ENCODE measurements at places on chromosomes 13 and 19.
A peak's percentile ranks its signal among the peaks of the same experiment; 100 is the strongest.

DNA sequence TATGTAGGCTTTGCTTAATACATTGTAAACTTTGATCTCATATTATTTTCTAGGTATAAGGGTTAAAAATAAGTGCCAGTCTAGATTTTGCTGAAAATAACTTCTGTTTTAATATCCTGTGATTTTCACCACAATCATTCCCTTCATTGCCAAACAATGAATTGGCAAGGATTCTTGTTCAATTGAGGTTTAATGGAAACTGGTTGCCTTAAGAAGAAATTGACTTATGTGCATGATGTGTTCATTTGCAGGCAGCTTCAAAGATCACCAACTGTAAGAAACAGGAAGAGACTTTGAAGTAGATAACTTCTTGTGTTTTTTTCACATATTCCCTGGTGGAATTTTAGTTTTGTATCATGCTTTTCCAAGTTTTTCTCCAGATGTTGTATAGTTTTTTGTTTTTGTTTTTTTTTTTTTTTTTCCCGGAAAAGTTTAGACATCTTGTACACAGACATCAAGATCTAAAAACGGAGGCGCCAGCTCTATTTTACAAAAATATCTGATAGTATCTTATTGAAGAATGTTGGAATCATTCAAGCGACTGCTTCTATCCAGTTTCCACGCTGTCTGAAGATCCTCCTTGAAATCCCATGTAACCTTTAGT is 108.3 kb downstream of the POSTN start:
- DNase-seq: no peak

GRCh38 chr19:41945135-41945766 is 13.9 kb downstream of the RABAC1 start:
- DNase-seq: no peak

DNA sequence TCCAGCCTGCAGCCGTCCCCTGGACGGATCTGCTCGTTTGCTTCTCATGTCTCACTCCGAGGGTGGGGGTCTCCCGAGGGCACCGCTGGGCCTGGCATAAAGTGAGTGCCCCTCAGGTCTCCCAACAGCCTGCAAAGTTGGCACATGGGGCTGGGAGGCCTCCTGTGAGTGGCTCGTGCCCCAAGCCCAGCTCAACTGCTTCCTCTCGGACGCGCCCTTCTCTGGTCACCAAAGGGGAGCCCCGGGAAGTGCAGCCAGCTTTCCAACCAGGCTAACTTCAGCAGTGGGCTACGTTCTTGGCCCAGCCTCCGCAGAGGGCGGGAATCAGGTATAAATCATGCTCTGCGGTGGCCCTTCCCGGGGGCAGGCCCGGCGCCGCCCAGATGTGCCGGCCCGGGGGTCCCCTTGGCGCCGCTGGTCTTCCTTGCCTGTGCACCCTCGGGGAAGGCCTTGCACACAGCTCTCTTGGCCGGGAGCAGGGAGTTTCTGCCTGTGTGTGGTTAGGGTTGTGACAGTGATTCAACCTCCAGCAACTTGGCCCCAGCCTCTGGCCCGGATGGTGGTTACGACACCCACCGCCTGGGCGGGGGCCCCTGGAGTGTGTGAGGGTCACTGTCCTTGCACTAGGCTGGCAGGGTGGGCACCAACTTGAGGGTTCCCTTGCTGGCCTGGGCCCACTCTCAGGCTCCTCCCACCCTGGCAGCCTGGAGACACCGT is 20.7 kb downstream of the CEBPG start:
- no peak for DNase-seq

DNA sequence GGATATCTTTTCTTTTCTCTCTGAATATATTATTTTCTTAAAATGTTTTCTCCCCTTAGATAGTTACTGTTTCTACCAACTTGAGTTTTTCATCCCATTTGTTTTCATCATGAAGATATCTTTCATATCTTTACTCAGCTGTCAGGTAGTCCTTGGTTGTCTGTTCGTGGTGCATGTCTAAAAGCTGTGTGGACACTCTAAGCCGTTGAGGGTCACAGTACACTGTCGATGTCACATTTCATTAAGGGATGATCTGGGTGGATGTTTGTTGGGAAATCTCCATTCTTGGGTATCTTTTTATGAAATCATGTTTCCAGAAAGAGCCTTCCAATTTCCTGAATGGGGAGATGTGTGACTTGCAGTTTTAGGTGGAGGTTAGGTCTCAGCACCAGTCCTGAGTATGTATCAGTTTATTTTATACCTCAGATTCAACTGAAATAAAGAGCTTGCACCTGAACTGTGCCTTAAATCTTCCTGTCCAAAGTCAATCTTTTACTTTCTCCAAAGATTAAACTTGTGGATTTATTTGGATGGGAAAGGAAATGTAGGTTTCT is 23.2 kb downstream of the ZMYM2 start:
- no peak for DNase-seq

DNA sequence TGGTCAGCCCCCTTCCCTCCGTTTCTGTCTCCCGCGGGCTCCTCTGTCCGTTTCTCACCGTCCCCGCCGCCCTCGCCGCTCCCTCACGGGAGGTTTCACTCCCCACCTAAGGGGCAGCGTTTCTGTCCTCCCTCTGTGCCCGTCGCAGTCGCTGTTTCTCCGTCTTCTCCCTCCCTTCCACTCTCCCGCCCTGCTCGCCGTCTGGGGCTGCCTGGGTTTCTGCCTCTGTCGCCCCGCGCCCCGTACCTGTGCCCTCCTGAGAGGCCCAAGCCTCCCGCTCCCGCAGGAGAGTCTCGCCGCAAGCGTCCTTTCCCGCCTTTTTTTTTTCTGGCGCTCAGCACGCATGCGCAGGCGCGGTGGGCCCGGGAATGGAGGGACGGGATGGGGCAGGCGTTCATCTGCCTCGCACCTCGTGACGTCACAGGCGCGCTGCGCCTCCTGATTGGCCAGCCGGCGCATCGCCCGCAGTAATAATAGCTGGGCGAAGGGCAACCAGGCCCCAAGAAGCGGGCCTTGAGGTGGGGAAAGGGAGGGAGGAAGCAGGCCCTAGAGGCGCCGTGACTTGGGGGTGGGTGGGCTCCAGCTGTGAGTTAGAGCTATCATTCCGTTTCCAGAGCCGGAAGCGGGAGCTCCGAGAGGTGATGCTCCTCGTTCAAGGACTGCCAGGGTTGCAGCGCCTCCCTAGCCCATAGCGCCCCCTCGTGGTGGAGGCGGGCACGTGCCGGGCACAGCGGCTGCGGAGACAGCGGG is 15.4 kb downstream of the SSC5D start:
- DNase-seq: peak; percentile 87

DNA sequence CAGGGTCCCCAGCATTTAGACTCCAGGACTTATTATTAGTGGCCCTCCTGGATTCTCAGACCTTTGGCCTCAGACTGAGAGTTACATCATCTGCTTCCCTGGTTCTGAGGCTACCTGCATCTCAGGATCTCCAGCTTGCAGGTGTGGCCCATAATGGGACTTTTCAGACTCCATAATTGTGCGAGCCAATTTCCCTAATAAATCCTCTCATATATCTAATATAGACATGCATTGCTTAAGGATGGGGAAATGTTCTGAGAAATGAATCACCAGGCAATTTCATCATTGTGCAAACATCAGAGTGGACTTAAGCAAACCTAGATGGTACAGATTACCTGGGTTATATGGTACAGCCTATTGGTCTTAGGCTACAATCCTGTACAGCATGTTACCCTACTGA is 116.5 kb upstream of the FBXL3 start:
- DNase-seq: no peak

DNA sequence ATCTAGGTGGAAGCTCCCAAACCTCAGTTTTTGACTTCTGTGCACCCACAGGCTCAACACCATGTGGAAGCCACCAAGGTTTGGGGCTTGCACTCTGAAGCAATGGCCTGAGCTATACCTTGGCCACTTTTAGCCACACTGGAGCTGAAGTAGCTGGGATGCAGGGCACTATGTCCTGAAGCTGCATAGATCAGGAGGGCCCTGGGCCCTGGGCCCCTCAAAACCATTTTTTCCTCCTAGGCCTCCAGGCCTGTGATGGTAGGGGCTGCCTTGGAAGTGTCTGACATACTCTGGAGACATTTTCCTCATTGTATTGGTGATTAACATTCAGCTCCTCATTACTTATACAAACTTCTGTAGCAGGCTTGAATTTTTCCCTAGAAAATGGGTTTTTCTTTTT is 273.7 kb downstream of the FGF9 start:
- no peak for DNase-seq

Data from 8988T (cell line).